ENCODE measurements at places on chromosomes 1 and 21. TPM values are rescaled to one million over a fixed set of nuclear protein-coding genes. Genes with fewer than 3 reads are reported as not detected.

- DNase-seq, result no peak
Measured at GRCh38 chr1:84617349-84617748, 43.1 kb upstream of the CTBS start.

DNA sequence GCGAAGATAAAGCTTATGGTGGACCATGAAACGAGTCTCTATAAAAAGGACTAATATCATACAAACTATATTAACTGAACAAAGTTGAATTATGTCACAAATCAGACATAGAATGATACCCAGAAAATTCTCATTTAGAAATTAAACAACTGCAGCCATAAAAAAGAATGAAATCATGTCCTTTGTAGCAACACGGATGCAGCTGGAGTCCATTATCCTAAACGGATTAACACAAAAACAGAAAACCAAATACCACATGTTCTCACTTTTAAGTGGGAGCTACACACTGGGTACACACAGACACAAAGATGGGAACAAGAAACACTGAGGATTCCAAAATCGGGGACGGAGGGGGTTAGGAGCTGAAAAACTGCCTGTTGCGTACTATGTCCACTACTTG is 11.5 kb downstream of the COP1 start:
- DNase-seq, result no peak

DNA sequence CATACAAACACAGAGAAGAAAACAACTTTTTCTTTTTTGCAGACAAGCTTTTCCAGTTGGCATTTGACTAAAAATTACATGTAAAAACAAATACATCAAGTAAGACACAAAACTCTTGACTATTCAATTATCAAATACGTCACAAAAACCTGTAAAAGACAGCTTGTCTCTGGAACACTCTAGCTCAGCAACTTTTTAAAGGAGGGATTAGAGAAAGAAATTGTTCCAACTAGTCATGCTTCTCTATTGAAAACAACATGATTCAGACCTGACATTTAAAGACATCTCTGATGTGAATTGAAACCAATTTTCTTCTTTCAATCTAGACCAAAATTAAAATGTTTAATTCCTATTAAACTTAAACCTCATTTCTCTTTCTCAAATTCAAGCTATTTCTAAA is 30.3 kb downstream of the SMYD3 start:
- no peak for DNase-seq

- DNase-seq, result no peak
Measured at GRCh38 chr1:43152866-43153265, 19.2 kb downstream of the EBNA1BP2 start.

GRCh38 chr1:116182019-116182714 is 71.0 kb downstream of the MAB21L3 start:
- no peak for DNase-seq

DNA sequence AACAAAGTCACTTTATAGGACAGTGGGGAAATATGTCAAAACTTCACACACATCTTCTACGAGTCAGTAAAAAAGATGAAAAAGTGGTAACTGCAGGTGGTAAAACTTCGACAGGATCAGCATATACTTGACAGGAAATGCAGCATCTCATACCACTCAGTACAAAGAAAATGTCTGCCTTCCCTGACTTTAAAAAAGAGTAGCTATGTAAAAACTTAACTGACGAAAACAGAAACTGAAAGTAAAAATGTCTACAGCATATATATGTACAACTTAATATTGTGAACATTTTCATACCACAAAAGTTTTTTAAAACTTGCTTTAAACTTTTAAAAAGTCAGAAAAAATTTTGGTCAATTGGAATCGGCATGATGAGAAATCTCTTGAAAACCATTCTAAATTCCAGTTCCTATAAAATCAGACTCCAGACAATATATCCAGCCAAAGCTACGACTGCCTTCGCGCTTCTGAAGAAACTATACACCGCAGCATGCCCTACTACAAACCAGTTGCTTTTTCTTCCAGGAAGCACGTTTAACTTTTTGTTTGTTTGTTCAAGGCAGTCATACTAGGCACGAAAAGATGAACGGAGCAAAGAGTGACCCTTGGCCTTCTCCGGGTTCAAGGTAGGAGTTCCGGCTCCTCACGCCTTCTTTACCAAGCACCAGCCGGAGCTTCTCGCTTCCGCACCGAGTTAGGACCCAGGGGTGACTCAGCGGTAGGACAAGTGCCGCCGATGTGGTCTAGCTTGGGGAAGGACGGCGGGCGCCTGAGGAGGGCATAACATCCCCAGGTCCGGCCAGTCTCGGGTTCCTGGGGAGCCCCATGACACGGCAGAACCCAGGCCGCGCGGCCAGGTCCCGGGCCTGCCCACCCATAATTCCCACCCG is 612 bp downstream of the PSMA5 start:
- DNase-seq, result no peak

DNA sequence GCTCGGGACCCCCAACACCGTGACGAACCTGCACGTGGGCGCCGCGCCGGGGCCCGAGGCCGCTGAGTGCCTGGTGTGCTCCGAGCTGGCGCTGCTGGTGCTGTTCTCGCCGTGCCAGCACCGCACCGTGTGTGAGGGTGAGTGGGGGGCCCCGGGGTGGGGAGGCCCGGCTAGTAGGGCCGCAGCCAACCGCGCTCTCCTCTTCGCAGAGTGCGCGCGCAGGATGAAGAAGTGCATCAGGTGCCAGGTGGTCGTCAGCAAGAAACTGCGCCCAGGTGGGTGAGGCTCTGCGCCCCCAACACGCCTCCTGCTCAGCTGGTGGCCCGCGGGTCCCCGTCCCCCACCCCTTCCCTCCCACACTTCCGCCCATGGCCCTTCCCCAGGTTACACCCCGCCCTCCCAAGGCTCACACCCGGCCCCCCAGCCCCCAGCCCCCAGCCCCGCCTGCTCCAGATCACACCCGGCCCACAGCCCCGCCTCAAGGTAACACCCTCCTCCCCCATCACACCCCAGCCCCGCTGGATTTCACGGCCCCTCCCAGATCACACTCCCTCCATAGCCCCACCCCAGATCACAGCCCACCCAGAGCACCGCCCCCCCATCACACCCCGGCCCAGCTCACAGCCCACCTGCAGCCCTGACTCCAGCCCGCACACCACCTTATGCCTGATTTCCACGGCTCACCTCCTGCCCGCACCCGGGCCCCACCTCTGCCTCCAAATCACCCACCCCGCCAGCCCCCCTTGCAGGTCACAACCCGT is 2.4 kb upstream of the MMP23B start:
- DNase-seq, result no peak

DNA sequence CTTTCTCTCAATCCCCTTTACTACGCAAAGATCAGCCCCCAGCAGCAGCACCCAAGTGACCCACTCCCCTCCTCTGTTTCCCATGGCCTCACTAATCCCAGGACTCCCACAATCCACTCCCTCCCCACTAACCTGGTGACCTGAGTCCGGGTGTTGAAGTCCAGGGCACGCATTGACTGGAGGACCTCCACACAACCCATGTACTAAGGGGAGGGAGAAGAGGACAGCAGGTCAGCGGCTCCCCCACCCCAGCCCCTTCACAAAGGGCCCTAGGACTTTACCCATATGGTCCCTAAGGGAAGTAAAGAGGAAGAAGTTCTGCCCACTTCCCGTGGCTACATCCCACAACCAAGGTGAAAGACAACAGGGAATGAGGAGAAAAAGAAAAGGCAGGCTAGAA is 1.3 kb downstream of the SHC1 start:
- DNase-seq, result no peak

DNA sequence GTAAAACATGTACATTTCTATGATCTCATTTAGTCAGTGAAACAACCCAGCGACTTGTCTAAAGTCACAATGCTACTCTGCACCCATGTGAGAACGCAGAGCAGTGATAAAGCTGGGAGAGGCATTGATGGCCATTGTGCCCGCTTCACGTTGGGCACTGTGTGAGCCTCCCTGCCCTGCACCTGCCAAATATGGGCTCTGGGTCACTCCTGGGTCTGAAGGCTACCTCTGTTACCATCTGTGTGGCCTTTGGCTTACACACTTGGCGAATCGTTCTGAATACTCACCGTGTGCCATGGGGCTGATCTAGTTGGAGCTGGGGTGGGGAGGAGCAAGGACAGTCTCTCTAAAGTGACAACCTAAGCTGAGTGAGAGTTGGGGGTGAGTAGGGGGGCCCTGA is 29.9 kb downstream of the PCSK9 start:
- DNase-seq, result no peak

DNA sequence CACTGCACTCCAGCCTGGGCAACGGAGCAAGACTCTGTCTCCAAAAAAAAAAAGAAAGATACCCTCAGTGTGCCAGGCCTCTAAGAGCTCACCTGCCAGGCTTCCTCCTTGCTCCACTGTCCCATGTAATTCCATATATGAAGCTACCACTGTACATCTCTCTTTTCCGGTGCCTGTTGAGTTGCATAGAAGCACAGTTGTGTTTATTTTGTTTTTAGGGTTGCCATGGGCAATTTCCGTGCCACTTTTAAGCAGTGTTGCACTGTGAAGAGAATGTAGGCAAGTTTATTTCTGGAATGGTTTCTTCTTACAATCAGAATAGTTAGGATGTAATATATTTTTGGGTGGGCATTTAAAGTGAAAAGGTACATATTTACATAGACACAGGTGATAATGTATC is 23.3 kb downstream of the MR1 start:
- no peak for DNase-seq

GRCh38 chr1:44034423-44034822 is 3.2 kb upstream of the SLC6A9 start:
- no peak for DNase-seq

- no peak for DNase-seq
Measured at GRCh38 chr1:170768929-170769328, 105.0 kb downstream of the PRRX1 start.

GRCh38 chr1:31020007-31020790 is 45.3 kb downstream of the PUM1 start:
- DNase-seq, result no peak

DNA sequence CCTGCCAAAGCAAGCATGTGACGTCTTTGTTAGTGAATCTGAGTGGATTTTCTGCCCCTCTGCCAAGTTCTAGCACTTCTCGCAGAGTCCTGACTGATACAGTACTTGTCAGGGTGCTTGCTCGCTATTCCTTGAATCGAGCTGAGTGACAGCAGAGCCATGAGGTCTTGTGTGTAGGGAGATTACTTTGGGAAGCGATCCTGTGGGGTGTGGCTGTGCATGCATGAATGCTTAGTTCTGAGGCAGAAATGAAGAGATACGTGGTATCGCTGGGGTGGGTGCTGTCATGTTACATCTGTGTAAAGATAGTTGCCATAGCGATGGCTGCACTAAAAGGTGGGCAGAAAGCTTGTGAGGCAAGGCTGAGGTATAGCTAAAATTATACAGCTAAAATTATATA is 19.3 kb upstream of the DNAJC28 start:
- no peak for DNase-seq

- no peak for DNase-seq
Measured at GRCh38 chr1:207672522-207673130, 27.7 kb downstream of the CR1L start.

DNA sequence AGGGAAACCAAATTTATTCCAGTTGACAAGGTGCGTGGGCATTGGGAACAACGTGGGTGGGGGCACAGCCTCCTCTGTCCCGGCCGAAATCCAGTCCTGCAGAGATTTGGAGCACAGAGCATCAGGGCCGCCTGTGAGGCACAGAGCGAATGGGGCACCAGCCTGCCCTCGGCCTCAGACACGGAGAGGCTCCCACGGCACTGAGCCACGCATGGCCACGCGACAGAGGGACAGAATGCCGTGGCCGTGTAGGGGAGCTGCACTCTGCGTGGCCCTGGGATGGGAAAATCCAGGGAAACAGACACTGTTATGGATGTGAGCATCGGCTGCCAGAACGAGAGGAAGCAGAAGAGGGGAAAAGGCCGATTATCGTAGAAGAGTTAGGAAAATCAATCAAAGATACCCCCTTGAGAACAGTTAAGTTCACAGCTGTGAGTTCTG is 13.5 kb upstream of the C1orf159 start:
- no peak for DNase-seq

DNA sequence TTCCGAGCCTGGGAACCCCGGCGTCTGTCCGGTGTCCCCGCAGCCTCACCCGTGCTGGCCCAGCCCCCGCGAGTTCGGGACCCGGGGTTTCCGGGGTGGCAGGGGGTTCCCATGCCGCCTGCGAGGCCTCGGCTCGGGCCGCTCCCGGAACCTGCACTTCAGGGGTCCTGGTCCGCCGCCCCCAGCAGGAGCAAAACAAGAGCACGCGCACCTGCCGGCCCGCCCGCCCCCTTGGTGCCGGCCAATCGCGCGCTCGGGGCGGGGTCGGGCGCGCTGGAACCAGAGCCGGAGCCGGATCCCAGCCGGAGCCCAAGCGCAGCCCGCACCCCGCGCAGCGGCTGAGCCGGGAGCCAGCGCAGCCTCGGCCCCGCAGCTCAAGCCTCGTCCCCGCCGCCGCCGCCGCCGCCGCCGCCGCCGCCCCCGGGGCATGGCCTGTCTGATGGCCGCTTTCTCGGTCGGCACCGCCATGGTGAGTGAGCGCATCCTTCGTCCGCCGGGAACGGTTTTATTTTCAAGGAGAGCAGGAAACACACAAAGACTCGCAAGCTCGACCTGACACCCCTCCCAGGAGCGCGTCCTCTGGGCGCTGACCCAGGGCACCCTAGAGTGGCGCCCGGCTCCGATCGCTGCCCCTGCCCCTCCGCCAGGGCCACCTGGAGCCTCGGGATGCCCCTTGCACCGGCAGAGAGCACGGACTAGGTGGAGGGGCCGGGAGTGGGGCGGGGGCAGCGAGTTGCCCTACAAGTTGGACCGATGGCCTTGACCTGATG is at the start of gene ABCG1:
TSS of gene ABCG1 (plus strand) at position 305 of the 770 bp plus-strand sequence. CDS start at position 428, 123 bp downstream.
- DNase-seq, result no peak

DNA sequence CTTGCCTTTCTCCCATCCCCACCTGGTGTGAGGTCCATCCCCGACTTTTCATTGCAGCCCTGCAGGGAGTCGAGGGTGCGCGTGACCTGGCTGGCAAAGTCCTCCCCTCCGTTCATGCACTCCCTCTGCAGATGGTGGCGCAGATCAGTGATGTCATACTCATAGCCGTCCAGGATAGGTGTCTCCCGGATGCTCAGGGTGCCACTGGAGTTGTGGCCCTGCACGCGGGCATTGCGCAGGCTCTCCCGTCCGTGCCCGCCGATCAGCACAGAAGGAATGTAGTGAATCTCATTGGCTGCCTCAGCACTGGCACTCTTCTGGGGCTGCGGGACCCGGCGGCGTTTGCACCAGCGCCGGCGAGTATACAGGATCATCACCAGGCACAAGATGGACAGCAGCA is 132.1 kb downstream of the ASTN1 start:
- DNase-seq, result no peak

GRCh38 chr1:18475234-18475905 is 5.4 kb upstream of the KLHDC7A start:
- DNase-seq, result no peak

Gene SLC25A34
- total RNA-seq, result 0.75 TPM

Gene IFI44
- total RNA-seq, result 1.3 TPM

Gene S100A8
- total RNA-seq, result not detected

Gene COL6A1
- 135 TPM for total RNA-seq

Gene CORT
- total RNA-seq, result not detected

Gene TAL1
- 0.69 TPM for total RNA-seq
